KG1 (cell line): ENCODE measurements at places on chromosomes 7 and 10.

GRCh38 chr7:97117372-97118188 is at the start of gene SDHAF3:
SDHAF3 (plus strand) TSS chr7:97117698; CDS start chr7:97117724, 26 bp downstream.
- peak; percentile 63 for DNase-seq

DNA sequence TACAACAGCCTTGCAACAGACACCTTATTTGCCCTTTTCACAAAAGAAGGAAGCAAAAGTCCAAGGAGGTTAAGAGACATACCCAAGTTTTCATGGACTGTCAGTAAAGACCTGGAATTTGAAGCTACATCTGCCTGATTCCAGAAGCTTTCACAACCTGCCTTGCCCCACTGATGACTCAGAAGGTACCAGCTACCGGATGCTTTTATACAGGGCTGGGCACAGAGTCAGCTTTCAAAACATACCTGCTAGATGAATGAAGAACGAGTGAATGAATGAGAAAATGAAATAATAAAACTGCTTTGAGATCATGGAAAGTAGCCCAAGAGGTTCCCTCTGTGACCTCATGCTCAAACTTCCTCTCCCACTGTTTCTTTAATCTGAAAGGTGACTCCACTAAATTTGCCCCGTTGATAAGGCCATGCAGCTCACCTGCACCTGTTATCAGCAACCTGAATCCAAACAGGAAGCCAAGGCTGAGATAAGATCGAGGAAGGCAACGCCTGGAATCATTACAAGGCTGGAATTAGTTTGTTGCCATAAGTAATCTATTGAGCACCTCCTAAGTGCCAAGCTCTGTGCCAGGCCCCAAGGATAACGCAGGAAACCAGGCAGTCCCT is 151.5 kb downstream of the WDR11 start:
- no peak for DNase-seq

DNA sequence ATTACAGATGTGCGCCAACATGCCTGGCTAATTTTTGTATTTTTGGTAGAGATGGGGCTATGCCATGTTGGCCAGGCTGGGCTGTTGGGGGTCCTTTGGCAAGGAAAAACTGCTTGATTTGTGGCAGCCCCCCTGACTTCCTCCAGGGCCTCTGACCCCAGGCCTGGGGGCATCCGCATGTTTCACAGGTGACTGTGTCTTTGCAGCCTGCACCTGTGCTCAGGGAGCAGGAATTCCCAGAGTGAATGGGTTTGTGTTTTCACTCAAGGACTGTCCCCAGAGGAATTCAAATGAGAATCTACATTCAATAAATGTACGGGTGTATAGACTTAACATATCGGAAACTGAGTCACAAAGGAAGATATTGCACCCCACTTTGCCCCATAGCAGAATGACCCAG is 11.6 kb upstream of the CLIP2 start:
- DNase-seq, result no peak

DNA sequence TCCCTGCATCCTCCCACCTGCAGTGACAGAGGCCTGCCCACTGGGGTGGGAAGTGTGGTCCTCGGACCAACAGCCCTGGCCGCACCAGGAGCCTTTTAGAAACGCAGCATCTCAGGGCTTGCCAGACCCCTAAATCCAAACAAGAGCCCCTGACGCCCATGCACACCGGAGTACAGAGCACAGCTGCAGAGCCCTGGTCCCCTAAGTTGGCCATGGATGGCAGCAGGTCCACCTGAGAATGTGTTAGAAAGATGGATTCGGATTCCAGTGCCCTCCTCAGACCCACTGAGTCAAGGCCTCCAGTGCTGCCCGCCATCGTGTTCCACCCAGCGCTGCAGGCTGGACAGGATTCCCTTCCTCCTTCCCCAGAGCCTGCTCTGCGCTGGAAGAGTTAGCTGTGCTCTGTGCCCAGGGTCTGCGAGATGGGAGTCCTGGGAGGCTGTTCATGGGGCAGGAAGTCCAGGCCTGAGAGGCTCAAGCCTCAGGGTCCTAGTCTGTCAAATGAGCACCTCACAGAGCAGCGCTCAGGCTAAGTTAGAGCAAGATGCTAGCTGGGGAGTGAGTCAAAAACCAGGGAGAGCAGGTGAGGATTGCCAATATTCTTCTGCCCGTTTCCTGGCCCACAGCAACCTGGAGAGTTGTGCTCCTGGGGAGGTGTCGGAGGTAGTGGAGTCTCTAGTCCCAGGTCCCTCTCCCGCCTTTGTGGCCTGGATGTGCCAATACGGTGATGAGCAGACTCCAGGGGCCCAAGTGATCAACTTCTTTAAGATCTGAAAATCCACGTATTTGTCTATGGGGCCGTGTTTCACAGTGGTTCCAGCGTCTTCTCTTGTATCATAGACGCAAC is 95.9 kb upstream of the GPR26 start:
- no peak for DNase-seq

GRCh38 chr7:25989140-25989705 is 162.8 kb upstream of the NFE2L3 start:
- no peak for DNase-seq

DNA sequence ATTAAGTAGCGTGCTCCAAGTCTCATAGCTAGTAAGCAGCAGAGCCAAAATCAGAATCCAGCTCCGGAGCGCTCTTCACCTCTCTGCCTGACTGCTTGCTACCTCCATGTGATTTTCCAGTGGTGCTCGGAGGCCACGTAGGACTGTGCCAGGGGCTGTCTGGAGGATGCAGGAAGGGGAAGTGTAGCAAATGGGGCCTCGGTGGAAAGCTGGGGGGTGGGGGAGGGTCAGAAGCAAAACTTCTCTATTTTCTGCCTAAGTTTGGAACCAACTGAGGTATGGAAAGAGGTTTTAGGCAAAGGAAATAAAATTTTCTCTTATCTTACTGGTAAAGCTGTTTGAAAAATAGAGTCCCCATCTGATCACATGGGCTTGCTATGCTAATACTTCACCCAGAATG is 108.7 kb downstream of the TBXAS1 start:
- no peak for DNase-seq

DNA sequence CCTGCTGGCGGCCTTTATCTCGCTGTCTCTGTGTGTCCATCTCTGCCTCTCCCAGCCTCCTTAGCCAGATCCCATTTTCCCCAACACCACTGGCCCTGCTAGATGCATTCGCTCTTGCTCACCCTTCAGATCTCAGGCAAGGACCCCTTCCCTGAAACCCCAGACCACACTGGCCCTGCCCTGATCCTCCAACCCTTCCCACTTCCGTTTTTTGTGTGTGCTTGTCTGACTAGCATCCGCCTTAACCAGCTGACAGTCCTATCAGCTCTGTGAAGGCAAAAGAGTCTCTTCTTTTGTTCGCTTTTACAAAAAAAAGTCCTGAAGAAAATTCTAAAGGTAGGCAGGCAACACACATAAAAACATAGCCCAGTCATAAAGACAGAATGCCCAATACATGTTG is 28.7 kb downstream of the CHST15 start:
- DNase-seq, result no peak

DNA sequence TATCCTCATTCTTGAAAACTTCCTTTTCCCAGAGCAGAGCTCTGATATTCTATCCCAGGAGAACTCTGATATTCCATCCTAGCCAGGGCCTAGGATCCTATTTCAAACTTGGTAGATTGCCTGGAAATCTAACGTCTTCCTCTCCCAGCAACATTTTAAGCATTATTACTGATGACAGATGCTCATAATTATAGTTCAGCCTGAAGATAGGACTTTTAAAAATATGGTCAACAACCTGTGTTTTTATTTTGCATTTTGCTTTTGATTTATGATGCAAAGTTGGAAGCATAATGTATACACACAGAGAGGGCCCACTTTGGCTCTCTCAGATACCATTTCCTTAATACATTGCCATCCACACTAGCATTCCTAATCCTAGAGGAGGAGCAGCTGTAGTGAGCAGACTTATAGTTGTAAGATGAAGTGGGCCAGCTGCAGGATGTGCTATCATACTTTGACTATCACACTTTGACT is 457.4 kb upstream of the TPK1 start:
- DNase-seq, result no peak

GRCh38 chr7:133571076-133571475 is 318.2 kb downstream of the EXOC4 start:
- no peak for DNase-seq

DNA sequence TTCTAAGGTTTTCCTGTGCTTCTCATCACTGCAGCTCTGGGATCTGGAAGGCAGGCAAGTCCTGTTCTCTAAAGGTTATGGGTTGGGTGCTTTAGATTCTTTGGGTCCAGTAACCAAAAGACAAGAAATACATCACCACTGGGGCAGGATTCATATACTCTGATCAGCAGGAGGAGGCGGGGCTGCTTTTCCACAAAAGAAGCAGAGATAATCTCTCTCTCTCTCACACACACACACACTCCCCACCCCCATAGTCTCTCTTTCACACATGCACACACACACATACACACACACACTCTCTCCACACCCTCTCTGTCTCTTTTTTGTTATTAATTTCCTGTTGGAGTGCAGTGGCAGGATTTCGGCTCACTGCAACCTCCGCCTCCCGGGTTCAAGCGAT is 13.0 kb upstream of the ACBD5 start:
- DNase-seq, result no peak

DNA sequence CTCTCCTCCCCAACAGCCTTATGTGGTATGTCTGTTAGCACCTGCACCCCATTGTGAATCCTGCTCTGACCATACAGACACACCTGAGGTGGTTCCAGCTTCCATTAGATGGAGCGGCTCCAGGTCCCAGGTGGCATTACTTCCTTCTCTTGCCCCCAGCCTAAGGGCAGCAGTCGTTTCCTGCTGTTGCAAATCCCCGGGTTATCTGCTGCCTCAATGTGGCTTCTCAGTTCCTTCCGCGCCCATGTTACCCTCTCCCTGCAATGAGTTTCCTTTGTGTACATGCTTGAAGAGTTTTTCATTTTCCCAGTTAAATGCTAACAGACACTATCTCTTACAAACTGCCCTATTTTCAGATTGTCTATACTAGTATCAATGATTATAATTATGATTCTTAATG is 62.8 kb upstream of the PRKCQ start:
- DNase-seq, result peak; percentile 49

DNA sequence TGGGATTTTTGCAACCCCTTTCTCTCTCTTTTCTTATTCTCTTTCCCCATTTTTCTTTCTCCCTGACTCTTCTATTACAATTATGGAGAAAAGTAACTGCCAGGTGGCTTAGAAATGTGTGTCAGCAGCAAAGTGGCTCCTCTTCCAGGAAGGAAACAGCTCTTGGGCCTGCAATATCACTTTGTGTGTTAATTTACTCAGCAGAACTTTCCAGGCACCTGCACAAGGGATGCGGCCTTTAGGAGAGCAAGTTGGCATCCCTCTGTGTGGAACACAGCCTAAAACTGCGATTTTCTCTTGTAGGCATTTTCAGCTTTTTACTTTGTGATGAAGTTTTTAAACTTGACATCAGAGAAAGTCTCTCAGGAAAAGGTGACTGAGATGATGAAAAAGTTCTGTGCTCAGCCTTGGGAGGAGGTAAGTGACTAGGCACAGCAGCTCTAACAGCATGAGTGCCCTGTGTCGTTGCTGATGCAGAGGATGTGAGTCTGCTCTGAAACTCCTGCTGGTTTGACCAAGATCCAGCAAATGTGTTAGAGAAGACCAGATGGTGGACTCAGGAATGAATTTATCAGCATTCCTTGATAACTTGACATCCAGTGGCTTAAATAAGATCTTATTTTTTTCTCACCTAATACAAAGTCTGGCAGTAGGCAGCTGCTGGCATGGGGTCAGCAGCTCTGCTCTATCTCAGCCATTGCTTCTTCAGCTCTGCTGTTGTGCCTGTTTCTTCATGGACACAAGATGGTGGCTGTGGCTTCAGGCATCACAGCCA is 47.4 kb upstream of the CC2D2B start:
- DNase-seq, result no peak

GRCh38 chr10:124542336-124542735 is 80.7 kb downstream of the LHPP start:
- no peak for DNase-seq

GRCh38 chr7:81884817-81885216 is 115.0 kb upstream of the HGF start:
- no peak for DNase-seq

DNA sequence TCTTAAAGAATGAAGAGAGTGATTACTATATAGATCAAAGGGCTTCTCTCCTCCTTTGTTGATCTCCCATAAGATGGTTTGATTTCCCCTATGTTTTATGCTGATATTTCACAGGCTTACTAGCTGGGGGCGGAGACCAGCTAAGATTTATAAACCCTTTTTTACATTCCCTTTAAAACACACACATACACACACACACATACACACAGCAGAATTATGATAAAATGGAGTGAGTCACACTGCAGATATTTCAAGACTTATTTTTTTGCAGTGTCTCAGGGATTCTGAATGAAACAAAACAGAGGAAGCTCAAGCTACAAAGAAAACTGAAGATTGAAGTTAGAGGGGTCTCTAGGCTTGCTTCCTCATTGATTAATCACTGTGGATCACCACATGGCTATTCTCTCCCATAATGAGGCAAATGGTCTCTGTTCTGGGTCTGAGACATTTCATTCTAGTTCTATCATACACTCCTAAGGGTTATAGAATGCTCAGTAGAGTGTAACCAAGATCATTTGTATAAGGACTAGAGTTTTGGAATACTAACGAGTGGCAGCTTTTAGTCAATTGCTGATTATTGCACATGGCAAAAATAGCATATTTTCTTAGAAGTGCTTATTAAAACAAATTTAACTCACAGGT is 18.6 kb downstream of the INA start:
- DNase-seq, result no peak

DNA sequence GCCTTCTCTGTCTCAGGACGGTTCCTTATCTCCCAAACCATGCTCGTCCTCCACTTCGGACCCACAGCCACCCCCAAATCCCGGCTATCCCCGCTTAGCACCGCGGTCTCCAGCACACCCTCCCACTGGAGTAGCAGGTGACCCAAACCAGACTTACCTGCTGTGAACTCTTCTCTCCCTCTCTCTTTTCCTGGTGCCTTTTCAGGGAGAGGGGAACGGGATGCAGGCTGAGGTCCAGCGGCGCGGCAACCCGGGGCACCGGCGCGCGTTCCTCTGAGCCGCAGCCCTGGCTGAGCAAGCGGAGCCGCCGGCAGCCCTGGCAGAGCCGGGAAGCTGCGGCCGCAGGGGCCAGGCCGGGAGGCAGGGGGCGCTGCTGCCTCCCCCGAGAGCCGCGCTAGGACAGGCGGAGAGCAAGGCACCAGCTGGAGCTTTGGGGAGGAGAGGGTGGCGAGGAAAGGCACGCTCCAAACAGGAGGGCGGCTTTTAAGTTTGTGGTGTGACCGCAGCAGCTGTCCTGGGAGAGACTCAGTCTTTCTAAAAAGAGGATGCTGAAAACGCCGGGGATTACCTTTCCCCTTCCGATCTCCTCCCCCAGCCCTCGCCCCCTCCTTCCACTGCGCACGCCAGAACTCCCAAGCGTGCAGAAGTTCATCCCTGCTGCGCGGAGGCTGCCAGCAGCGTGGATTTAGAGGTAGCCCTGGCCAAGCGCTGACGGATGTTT is at the start of gene SEMA3D:
SEMA3D (minus strand) TSS at position 536 of the 721 bp plus-strand sequence. CDS start 65,165 bp downstream, outside the sequence.
- peak; percentile 8 for DNase-seq

GRCh38 chr7:127865466-127865865 is 165.8 kb downstream of the LRRC4 start:
- no peak for DNase-seq

- no peak for DNase-seq
Observed at GRCh38 chr10:106132956-106133355, 1031.5 kb downstream of the SORCS1 start.

- no peak for DNase-seq
Observed at GRCh38 chr7:129746857-129747529, 135.5 kb downstream of the NRF1 start.

- no peak for DNase-seq
Observed at GRCh38 chr7:97008275-97008917, 3.0 kb downstream of the DLX6 start.
